NCI-H2081 treated with DMSO at 0.1 percent for 48 hours (cell line): ENCODE measurements at places on chromosomes 16 and 17.

DNA sequence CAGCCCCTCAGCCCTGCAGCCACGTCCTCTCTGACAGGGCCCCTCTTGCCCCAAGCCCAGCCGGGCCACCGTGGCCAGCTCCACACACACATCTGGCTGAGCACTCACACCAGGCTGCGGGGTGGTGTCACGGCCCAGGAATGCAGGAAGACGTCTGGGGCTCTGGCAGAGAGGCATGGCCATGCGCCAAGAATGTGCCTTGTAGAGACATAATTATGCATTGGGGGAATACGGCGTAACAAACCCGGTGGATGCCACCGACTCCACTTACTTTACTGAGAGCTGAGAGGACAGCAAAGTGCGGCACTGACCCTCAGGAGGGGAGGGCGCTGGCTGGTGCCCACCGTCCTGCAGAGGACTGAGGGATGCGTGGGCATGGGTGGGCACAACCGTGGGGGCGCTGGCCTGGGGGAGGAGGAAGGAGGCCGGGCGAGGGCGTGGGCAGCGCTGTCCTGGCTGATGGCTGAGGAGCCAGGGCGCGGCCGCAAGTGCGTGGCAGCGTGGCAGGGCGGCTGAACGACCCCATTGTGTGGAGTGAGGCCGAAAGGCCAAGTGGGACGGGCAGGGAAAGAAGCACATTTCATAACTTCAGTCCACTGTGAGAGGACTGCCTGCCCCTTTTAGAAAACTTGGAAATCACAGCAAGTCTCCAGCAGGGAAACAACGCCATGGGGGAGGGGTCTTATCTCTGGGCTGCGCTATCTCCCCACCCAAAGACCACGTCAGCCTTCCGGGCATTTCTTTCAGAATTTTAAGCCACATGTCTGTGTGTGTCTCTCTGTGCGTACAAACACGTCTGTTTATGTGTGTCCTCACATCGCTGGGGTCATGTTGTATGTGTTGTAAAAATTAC lies 30.6 kb downstream of the METRNL start:
- no peak for DNase-seq

DNA sequence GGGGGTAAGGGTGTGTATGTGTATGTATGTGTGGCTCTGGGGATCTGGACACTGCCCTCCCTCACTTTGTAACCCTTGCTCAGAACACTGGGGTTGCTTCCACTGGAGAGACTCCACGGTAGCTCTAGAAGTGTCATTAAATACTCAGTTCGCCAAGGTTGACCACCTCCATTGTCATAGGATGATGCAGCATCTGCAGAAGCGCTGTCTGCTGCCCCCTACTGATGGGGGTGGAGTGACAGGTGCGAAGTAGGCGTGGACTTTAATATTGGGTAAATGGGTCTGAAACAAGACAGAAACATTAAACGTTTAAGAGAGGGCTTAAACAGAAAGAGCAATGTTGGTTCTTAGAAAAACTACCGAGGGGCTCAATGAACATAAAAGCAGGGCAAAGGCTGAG lies 35.5 kb upstream of the STAC2 start:
- DNase-seq = no peak

GRCh38 chr16:72221630-72222024 lies 49.7 kb upstream of the PMFBP1 start:
- DNase-seq = no peak

DNA sequence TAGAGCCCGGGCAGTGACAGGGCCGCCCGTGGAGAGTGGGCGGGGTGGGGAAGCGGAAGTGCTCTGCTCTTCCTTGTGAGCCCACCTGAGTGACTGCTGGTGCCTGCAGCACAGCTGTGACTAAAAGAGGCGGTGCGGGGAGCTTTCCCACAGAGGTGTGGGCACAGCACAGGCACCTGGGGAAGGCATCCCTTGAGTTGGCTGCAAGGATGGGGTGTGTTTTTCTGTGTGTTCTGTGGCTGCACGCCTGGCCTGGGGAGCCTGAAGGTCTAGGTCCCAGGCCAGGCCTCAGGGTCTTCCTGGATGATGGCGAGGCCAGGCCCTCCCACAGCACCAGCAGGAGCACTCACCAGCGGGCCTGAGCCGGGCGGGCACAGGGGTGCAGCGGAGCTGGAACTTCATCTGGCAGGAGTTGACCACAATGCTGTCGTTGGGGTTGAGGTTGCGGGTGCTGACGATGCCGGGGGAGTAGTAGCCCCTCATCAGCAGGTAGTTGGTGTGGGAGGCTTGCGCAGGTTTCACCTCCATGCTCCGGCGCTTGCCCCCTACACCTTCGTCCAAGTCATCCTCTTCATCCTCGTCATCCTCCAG lies 67.1 kb downstream of the IL21R start:
- DNase-seq = no peak

DNA sequence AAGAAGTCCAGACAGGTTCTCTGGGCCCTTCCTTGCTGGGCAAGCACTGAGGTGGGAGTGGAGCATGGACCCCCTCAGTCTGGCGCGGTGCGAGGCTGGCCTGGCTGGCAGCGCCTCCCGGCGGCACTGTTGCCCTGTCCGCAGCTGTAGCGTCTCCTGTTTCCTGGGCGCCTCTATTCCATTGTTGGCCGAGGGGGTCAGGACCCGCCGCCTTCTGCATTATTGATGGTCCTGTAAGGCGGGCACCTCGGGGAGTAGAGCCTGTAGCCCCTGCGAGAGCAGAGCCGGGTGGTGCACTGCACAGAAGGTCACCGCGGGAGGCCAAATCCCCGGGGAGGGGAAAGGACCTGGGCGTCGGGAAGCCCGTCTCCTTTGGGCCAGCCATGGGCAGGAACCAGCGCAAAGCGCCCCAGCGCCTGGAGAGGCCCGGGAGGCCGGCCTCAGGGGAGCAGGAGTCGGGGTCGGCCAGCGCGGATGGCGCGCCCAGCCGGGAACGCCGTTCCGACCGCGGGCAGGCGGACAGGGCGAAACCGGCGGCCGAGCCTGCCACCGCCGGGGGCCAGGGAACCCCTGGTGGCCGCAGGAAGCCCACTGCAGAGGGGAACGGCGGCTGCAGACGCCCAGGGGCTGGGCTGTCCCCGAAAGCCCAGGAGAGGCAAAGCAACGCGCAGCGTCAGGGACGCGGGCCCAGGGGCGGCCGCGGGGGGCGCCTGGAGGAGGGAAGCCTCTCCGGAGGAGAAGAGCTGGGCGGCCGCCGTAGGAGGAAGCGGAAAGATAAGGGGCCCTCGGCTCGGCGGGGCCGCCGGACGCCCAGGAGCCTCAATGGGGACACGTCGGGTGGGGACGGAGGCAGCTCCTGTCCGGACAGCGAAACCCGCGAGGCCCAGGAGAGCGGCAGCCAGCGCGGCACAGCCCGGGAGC lies at the start of gene MYO15B:
Gene MYO15B, plus strand, starts transcription at position 126 of the 921 bp plus-strand sequence. Its CDS starts 258 bp downstream, at position 384.
- no peak for DNase-seq

DNA sequence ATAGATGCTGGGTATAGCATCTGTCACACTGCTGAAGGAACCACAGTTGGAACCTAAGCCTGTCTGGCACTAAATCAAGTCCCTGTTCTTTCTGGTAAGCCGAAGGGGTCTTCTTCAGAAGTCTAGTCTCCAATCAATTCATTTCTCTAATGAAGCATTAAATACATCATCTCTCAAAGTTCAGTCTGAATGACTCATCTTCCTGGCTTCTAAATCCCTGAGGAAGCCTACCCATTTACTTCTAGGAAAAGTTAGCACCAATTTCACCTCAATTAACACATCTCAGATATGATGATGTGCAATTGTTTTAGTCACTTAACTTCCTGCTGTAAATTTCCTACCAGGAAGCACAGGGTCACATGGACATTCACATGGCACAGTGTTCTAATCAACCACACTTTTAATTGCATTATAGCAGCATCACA lies 49.9 kb downstream of the TEX14 start:
- DNase-seq = no peak

DNA sequence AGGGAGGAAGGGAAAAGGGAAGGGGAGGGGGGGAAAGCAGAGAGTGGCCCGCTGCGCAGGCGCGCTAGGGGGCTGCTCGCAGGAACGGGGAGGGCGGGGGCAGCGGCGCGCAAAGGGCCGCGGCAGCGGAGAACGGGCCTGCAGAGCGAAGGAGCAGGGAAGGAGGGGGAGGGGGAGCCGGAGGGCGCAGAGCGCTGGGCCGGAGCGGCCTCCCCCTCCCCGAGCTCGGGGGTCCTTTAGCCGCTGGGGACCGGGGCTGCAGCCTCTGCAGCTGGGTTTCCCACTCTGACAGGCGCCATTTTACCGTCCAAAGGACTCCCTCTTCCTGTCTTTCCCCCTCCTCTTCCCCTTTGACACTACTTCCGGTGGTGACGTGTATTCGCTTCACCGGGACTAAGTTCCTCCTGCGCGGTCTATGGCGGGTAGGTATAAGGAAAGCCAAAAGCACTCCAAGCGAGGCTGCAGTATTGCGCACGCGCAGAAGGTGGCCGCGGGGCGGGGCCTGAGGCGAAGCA lies at the start of gene CTDNEP1:
Gene CTDNEP1, minus strand, starts transcription at position 74 of the 515 bp plus-strand sequence. CDS start 438 bp downstream, outside the sequence.
- DNase-seq = peak; percentile 83

- DNase-seq = no peak
These were observed 232.8 kb downstream of the BCAS3 start for GRCh38 chr17:60910415-60910814.

GRCh38 chr16:2664574-2664982 lies 17.7 kb upstream of the KCTD5 start:
- DNase-seq = no peak

- DNase-seq = no peak
These were observed 40.2 kb downstream of the CNOT1 start for GRCh38 chr16:58589326-58589905.

DNA sequence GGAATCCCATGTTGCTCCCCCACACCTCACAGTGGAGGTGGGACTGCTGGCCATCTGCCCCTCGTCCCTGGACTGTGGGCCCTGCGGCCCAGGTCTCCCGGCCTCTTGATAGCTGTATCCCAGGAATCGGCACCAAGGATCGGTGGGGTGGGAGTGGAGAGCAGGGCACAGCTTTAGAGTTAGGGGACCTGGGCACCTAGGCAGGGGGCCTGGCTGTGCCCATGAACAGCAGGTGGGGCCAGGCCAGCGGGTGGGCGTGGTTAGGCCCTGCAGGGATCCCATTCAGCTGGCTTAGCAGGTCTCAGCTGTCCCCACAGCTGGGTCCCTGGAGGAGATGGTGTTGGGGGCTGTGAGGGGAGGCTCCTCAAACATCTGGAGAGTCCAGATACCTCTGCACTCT lies 49.2 kb downstream of the SREBF1 start:
- no peak for DNase-seq

- no peak for DNase-seq
These were observed 144.3 kb downstream of the MSI2 start for GRCh38 chr17:57400648-57401047.

GRCh38 chr16:89443727-89444084 lies 46.7 kb downstream of the ANKRD11 start:
- no peak for DNase-seq

- no peak for DNase-seq
These were observed 351.7 kb downstream of the CDH8 start for GRCh38 chr16:61684541-61684940.

- no peak for DNase-seq
These were observed 70.2 kb downstream of the ANKRD11 start for GRCh38 chr16:89420204-89420603.

DNA sequence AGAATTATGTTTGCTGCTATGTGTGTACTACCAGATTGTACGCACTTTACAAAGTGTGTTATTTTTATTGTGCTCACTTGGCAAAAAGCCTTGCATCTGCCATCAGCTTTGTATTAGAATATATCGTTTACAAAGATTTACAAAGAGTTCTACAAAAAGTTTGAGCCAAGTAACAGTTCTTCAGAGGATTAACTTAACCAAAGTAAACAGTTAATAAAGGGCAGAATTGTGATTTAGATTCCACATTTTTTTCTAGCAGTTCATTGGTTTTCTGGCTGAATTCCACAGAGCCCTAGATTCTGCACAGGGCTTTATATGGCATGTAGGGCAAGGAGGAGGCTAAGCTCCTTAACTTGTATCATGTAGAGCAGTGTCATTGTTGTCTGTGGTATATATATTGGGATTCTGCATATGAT lies 29.4 kb downstream of the UTP18 start:
- DNase-seq = no peak

GRCh38 chr17:39069114-39069756 lies 82.2 kb downstream of the PLXDC1 start:
- peak; percentile 6 for DNase-seq
